ENCODE measurements at places on chromosomes 6 and 20.

- DNase-seq, result no peak
Measured at GRCh38 chr6:84062519-84063154, 29.1 kb downstream of the MRAP2 start.

DNA sequence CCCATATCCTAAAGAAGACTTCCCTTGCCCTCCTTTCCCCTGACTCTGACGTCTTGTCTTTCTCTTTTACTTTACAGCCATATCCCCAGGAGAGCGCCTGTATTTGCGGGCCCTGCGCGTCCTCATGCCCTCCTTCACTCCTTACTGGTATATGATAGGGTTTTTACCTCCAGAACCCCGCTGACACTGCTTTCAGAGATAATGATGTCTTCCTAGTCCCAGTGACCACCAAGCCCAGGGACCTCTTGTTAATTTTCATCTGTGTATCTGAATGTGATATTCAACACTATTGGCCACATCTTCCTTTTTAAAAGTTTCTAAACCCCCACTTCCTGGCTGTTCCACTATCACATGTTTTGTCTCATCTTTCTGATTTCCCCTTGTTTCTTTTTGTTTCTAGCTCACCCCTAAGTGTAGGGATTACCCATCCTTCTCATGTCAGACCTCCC, 102.0 kb downstream of the HIVEP1 start:
- no peak for DNase-seq

GRCh38 chr6:46059608-46060007, 43.9 kb upstream of the CLIC5 start:
- DNase-seq, result no peak

- DNase-seq, result no peak
Measured at GRCh38 chr6:43869079-43869710, 99.2 kb downstream of the VEGFA start.

- DNase-seq, result no peak
Measured at GRCh38 chr20:19295076-19295475, 82.6 kb downstream of the SLC24A3 start.

DNA sequence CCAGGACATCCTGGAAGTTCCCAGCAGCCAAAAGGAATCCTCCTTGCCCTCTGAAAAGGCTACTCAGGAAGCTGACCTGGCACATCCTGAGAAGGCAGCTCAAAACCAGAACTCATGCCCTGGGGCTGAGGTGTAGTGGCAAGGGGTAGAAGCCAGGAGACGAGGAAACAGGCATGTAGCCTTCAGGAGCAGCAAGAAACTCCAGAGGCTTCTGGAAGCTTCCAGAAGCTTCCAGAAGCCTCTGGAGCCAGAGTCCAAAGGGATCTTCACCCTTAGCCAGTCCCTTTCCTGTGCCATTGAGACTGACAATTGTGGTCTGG, 43.9 kb downstream of the BMP7 start:
- DNase-seq, result no peak

- no peak for DNase-seq
Measured at GRCh38 chr20:41956338-41957074, 338.3 kb upstream of the CHD6 start.

GRCh38 chr6:83431545-83432155, 799 bp upstream of the ME1 start:
- DNase-seq, result no peak

GRCh38 chr6:71392276-71392675, 103.7 kb downstream of the OGFRL1 start:
- DNase-seq, result no peak

GRCh38 chr6:147910281-147910680, 401.8 kb downstream of the SAMD5 start:
- DNase-seq, result no peak

DNA sequence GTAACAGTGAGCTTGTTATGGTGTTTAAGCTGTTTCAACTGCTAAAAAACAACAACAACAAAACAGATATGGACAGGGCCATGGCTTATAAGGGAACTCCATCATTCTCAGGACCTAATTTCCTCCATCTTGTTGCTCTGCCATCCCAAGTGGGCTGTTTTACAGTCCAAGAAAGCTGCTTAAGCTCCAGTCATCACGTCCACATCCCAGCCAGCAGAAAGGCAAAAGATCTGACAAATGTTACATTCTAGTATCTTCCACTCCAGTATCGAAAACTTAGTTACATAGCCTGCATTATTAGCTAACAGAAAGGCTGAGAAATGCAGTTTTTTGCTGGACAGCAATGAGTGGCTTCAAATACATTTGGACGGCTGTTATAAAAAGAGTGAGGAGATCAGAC, 23.0 kb upstream of the TFAP2A start:
- DNase-seq, result no peak

- no peak for DNase-seq
Measured at GRCh38 chr6:108526739-108527174, 34.0 kb upstream of the FOXO3 start.

DNA sequence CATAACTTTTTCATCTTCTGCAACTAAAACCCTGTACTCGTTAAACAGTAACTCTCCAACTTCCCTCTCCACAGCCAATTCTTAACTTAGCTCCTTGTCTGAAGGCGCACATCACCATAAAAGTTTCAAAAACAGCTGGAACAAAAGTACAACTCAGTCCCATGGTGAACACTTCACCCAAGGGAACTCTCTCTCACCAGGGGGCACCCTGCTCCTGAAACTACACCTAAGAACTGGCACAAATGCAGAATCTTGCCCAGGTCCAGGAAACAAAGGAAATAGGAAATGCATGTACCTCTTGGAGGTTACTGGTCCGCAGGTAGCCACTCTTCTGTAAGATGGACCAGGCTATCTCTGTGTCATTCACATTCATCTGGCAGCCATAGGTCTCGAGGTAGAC, 6.6 kb downstream of the CDK5RAP1 start:
- no peak for DNase-seq

DNA sequence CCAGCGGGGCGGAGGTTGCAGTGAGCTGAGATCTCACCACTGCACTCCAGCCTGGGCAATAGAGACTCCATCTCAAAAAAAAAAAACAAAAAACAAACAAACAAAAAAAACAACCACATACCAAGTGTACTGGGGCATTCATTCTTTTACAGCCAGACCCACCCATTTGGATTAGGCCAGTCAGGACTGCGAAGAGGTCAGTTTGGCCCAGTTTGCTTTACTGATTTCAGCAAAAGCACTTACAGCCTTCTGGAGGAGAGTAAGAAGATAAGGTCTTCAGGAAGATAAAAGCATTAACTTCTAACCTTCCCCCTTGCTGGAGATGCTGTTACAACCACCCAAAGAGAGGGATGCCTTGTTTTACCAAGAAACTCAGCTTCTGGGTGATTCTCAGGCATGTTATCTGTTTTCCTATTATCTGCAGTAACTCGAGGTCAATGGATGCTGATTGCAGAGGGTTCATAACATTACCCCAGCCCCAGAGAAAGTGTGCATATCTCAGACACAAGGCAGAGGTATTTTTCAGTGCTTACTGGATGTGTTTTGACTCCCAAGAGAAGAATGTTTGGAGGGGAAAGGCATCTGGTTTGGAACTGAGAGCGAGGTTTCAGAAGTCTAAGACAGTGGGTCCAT, 118.9 kb downstream of the RIN2 start:
- no peak for DNase-seq

DNA sequence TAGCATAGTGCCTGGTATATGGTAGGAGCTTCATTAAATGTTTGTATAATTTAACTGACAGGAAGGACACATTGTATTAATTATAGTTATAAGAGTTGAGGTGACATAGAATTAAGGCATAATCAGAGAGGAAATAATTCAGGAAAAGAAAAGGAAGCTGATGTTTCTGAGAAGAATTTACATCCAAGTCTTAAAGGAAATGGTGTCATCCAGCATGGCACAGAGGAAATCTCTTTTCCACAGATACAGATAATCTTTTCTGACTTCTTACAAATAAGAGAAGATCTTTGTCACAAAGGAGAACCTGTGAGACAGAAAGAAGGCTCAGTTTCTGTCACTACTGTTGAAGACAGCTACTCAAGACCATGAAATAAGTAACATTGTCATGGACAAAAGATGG, 222.5 kb downstream of the GJA1 start:
- no peak for DNase-seq

GRCh38 chr6:83216806-83217205, 23.6 kb downstream of the RWDD2A start:
- DNase-seq, result no peak

DNA sequence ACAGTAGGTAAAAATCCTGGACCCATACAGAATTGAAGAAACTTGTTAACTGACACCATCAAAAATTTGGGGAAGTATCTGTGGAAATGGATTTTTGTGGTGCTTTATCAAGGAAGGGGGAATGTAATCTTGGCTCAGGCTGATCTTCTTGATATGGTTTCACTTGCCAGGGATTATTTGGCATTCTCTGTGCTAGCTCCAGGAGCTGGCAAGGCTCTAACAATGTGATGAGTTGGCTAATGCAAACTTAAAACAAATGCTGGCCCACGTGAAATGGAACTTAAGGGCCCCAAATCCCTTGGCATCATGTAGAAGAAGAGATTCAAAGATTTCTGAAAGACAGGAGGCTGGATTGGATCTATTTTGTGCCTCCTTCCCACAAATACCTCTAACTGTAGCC, 13.1 kb downstream of the KCNS1 start:
- DNase-seq, result no peak

DNA sequence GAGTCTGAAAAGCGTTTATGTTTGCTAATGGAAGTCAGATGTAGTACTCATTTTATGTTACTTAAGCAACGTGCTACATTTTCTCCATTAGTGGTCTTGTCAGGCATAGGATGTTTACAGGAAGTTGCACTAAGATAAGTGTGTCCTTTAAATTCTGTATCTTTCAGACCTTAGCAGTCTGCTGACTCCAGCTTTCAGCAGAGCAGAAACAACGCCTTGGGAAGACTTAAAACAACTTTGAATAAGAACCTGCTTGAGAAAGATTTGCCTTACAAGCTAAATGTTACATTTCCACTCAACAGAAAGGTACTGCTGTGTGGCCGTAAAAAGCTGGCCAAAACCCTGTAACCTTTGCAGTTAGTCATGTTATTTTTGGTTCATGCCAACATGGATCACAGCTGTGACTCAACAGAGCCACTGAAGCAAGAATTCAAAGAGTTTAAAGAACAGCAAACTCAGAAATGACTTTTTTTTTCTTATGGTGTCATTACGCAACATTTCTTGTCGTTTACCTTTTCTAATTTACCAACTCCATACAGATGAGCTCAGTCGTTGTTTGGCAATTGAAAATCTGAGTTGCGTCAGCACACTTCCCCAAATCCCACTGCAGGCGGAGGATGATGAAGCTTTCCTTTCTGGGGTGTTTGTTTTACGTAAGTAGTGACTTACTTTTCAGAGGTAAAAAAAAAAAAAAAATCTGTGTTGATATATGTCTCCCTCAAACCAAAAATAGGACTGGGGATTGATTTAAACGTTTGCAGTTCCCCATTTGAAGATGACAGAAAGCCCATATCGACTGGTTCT, 27.9 kb upstream of the BMP6 start:
- no peak for DNase-seq

- DNase-seq, result no peak
Measured at GRCh38 chr6:136550330-136551071, at the start of gene MAP7. MAP7 (minus strand) TSS chr6:136550422; CDS start chr6:136550408, 14 bp downstream.

DNA sequence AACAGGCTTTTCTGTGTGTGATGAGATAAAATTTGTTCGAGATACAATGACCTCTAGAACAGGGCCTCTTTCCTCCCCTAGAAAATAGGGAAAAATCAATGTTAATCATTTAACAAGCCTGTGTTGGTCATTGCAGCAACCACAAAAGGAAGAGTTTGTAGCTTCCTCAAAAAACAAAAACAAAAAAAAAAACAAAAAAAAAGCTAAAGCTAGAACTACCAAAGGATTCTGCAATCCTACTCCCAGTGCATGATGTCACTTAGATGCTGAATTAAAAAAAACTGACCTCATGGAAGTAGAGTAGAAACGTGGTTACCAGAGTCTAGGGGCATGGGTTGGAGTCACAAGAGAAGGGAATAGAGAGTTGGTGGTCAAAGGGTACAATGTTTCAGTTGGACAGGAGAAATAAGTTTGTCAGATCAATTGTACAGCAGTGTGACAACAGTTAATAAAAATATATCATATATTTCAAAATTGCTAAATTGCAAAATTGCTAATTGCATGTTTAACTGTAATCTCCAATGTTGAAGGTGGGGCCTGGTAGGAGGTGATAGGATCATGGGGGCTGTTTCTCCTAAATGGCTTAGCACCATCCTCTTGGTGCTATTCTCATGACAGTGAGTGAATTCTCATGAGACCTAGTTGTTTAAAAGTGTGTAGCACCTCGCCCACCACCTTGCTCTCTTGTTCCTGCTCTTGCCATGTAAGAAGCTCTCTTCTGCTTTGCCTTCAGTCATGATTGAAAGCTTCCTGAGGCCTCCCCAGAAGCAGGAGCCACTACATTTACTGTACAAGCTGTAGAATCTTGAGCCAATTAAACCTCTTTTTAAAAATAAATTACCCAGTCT, 163.4 kb upstream of the SIM1 start:
- no peak for DNase-seq

DNA sequence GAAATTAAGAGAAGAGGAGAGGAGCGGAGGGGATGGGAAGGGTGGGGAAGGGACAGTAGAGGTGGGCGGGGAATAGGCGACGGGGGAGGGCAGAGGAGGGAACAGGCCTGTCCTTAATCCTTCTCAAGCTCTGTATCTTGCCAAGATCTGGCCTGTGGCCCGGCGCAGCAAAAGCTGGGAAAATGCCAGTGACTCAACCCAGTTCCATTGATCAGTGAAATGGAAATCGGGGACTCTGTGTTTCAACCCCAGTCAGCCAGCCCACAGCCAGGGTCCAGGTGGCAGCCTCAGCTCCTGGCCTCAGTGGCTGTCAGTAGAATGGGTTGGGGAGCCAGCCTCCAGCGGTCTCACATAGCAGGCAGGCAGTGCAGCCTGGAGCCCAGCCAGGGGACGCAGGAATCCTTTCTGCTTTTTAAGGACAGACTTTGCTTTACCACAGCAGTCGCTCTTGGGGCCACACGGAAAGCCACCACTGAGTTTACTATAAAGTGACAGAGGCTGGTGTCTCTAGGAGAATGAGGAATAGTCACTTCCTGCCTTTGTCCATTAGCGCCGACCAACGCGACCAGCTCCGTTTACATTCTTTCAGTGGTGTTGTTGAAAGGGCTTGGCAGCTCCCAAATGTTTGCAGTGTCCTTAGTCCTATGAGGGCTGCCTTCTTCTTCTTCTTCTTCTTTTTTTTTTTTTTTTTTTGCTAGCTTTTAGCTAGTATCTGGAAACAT, 128.0 kb downstream of the RIN2 start:
- no peak for DNase-seq

GRCh38 chr20:34112600-34113101, 608 bp upstream of the EIF2S2 start:
- DNase-seq, result no peak

DNA sequence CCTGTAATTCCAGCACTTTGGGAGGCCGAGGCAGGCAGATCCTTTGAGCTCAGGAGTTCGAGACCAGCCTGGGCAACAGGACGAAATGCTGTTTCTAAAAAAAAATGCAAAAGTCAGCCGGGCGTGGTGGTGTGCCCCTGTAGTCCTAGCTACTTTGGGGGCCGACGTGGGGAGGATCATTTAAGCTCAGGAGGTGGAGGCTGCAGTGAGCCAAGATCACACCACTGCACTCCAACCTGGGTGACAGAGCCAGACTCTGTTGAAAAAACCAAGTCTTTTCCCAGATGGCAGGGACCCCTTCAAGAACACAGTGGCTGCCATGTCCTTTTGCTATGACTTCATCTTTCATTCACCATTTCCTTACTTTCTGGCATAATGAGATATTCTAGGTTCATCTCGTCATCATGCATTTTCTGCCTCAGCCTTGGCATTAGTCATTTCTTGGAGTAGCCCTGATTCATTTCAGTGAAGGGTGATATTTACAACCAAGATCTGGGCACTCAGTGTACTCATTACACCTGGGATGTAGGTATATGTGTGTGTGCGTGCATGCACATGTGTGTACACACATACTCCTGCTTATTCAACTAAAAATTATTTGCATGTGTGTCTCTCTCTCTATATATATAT, 61.4 kb upstream of the TOX2 start:
- no peak for DNase-seq

GRCh38 chr6:117448732-117449485, 23.2 kb upstream of the ROS1 start:
- DNase-seq, result no peak

Measured in activated naive CD4-positive, alpha-beta T cell (primary cell).